NCI-H2107 (cell line): ENCODE measurements at places on chromosomes 12 and 14.

- no peak for DNase-seq
Observed at GRCh38 chr12:113420996-113421595, 1.1 kb upstream of the SDSL start.

DNA sequence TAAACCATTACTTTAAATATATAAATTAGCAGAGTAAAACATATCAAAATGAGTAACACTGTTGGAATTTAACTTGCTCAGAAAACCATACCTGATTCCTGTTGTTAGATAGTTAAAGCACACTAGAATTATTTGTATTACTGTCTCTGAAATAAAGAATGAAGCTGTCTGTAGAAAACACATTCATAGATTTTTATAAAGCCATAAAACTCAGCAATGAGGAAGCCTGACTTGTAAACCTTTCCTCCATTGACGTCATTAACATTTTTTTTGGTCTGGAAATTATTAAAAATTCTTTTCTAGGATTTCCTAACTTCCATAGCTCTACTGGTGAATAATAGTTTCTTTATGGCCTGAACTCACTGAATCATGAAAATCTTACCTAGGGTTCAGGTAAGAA is 147.6 kb downstream of the BRMS1L start:
- no peak for DNase-seq

DNA sequence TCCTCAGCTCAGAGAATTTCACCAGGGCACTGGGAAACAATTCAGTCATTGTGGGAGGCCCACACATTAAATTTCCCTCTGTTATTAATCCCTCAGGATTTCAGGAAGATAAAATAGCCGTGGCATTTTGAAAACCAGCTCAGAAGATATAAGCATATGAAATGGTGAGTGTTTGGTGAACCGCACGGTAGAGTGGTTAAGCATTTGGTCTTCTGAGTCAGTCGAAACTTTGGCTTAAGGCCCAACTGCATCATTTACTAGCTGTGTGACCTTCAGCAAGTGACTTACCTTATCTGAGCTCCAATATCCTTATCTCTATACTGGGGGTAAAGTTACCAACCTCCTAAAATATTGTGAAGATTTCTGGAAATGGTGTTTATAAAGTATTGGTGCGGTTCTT is 5.2 kb upstream of the VRK1 start:
- no peak for DNase-seq

- DNase-seq: no peak
Observed at GRCh38 chr12:47190271-47190750, 110.6 kb upstream of the AMIGO2 start.

DNA sequence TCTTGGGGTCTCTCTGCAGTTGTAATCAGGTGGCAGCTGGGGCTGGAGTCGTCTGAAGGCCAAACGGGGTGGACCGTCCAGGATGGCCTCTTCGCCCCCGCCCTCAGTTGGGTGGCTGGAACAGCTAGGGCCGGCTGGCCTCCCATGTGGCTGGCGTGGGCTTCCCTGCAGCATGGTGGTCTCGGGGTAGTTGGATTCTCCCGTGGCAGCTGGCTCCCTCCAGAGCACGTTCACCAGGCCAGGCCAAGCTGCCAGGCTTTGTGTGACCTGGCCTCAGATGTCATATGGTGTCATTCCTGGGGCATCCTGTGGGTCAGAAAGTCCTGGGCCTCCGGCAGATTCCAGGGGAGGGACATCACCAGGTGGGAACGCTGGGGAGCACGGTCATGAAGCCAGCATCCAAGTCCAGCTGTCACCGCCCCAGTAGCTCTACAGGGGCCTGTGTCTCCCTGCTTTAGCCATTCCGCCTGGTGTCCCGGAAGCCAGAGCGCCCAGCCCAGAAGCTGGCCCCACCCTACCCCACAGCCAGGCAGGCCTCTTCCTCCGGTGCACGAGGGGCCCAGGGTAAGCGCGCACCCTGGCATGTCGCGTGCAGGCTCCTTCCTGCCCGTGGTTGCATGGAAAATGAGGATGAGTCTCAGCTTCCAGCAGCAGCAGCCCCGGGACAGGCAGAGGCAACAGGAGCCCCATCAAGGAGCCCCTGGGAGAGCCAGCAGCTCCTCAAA is 1.3 kb upstream of the NUDT14 start:
- DNase-seq: no peak

DNA sequence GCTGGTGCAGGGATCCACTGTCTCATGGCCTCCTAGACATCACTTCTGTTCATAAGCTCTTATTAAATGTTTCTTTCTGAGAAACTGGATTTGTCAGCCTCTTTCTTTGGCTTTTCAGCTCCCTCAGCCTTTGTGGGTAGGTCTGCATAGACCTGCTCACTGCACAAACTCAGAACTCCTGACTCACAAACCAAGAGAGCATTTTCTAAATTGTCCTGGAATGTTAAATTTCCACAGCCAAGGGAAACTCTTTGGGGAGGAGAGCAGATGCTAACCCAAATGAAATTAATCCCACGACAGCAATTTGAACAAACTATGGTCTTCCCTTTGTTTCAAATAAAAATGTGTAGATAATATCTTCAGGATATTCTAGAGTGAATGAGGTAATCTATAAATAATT is 19.5 kb upstream of the CERS5 start:
- no peak for DNase-seq

- no peak for DNase-seq
Observed at GRCh38 chr12:83016218-83016835, 329.6 kb downstream of the TMTC2 start.

DNA sequence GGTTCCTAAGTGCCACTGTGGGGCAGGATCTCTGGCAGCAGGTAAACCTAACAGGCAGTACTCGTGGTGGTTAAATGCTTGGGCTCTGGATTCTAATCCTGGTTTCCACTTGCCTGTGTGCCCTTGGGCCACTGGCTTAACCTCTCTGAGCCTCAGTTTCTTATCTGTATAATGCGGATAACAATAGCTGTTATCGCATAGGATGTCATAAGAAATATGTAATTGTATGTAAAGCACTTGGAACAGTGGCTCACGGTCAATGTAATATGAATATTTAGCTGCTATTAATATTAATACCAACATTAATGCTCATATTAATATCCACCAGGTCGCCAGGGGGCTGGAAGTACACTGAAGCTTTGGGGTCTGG is 16.8 kb downstream of the FOXN4 start:
- no peak for DNase-seq

- DNase-seq: no peak
Observed at GRCh38 chr14:84891404-84891803, 638.5 kb upstream of the FLRT2 start.

DNA sequence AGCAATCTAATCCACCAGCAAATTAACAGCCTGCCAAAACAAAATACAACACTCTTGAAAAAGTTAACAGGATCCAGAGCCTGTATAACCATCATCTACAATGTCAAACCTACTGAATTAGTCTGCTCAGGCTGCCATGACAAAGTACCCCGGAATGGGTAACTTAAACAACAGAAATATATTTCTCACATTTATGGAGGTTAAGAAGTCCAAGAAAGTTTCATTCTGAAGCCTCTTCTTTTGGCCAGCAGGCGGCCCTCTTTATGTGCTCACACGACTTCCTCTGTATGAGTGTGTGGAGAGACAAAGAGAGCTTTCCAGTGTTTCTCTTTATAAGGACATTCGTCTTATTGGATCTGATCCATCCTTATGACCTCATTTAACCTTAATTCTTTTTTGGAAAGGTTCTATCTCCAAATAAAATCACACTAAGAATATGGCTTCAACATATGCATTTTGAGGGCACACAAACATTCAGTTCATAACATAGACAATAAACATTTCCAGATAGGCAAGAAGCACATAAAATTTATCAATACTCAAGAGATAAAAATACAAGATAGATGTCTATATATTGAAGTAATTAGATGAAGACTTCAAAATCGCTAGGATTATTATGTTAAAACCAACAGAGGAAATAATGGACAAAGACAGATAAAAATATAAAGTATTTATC is 5.9 kb upstream of the RERG start:
- no peak for DNase-seq

DNA sequence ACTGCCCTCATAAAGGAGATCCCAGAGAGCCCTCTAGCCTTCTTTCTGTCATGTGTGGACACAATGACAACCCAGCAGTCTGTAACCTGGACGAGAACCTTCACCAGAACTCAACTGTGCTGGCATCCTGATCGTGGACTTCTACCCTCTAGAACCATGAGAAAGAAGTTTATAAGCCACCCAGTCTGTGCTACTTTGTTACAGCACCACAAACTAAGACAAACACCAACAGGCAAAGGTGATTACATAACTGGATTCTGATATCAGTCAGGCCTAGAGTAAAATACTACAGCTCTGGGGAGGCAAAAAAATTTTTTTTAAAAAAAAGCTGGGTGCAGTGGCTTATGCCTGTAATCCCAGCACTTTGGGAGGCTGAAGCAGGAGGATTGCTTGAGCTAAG is 18.5 kb downstream of the TM7SF3 start:
- no peak for DNase-seq

DNA sequence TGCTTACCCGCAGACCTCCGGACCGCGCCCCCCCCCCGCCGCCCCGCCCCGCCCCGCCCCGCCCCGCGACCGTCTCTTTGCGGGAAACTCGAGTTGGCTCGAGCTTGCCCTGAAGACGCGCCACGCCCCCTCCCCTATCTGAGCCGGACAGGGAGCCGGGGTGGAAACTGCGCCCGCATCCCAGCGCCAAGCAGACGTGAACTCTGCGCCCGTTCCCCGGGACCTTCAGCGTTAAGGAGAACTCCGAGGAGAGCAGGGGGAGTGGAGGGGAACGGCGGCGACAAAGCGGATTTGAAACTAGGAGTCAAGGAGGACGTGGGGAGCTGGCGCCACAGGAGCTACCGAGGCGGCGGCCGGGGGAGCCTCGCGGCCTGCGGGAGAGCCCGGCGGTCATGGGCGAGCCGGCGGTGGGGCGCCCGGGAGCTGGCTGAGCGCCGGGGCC is at the start of gene KCNK13:
KCNK13 (plus strand) TSS at position 310 of the 442 bp plus-strand sequence. CDS start 212 bp downstream, outside the sequence.
- no peak for DNase-seq

- DNase-seq: no peak
Observed at GRCh38 chr14:99725774-99726537, 41.9 kb downstream of the CYP46A1 start.

DNA sequence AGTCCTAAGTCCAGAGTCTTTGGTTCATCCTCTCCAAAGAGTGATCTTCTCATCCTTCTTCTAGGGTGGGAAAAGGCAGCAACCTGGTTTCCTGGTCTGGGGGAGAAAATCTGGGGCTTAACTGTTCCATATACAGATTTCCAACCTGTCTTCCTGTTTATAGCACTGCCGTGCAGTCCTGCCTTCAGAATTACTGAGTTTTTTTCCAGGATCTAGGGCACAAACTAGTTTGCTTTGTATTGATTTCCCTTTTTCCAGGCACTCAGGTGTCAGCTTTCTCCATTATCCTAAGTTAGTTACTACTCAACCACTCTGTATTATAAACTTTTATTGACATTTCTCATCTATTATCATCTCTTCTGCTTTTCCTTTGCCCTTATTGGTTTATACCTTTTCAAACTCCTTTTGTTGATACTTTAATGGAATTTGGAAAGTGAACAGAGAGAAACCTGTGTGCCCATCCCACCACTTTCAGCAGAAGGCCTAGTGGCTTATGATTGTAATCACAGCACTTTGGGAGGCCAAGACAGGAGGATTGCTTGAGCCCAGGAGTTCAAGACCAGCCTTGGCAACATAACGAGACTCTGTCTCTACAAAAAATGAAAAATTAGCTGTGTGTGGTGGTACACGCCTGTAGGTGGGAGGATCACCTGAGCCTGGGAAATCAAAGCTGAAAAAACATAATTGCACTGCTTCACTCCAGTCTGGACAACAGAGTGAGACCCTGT is 4.1 kb upstream of the LYZ start:
- DNase-seq: no peak

- no peak for DNase-seq
Observed at GRCh38 chr12:118259079-118259478, 113.6 kb downstream of the TAOK3 start.

DNA sequence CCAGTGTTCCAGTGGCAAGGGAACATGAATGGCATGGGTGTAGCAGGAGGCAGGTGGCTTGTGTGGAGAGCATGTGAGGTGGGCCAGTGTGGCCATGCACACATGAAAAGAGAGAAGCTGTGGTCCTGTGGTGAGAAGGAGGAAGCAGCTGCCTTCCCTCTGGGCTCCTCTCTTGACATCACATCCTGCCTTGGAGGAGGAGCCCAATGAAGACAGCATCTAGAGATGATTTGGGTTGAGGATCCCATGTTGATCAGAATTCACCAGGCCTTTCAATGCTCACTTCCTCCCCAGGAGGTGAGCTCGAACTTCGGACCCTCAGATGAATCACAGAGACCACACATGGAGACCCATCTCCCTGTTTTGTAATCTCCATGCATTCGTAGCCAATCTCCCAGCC is 82.6 kb downstream of the LRRC74A start:
- no peak for DNase-seq

DNA sequence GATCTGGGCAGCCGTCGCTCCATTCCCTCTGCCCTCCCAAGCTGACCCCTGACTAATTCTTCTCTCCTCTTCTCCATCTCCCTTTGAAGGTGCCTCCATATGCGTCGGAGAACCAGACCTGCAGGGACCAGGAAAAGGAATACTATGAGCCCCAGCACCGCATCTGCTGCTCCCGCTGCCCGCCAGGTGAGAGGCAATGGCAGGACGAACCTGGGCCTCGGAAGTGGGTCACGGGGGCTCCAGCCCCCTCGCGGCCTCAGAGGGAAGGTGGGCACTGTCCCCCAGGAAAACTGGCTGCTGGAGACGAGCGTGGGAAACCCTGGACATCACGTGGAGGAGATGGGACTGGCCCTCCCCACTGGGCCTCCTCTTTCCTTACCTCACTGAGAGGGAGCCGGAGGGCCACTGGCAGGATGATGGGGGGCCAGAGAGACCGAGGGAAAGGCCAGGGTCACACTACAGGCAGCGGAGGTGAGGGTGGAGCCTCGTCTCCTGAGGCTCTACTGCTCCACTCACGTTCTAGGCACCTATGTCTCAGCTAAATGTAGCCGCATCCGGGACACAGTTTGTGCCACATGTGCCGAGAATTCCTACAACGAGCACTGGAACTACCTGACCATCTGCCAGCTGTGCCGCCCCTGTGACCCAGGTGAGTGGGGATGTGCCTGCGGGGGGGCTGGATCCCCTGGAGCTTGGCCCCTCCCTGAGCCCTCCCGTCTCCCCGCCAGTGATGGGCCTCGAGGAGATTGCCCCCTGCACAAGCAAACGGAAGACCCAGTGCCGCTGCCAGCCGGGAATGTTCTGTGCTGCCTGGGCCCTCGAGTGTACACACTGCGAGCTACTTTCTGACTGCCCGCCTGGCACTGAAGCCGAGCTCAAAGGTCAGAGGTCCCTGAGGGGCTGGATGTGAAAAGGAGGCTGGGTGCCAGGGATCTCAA is 806 bp downstream of the LTBR start:
- DNase-seq: no peak

DNA sequence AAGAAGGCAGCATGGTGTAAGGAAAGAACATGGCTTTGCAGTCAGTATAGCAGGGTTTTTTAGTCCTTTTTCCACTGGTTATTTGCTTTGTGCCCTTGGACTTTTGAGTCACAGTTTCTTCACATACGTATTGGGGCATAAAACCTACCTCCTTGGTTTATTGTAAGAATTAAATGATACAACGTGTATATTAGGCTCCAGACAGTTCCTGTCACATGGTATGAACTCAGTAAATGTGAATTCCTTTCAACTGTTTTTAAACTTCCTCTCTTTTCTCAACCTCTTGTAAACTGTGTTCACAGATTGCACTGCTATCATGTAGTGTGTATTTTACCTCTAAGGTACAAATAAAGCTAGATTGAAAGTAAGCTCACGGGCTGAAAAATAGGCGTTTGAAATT is 29.5 kb downstream of the MSRB3 start:
- DNase-seq: no peak

- DNase-seq: no peak
Observed at GRCh38 chr12:8648576-8649205, 13.9 kb downstream of the MFAP5 start.
